SK-N-SH (cell line): ENCODE measurements at places on chromosomes 7 and 10. TPM values are rescaled to one million over a fixed set of nuclear protein-coding genes. Genes with fewer than 3 reads are reported as not detected.
A peak's percentile ranks its signal among the peaks of the same experiment; 100 is the strongest.

PLEKHS1 gene
- not detected in 2 replicates for polyA plus RNA-seq

SLC25A13 gene
- 16.0 and 20.0 TPM in 2 replicates for polyA plus RNA-seq

- DNase-seq, result no peak
- H3K27ac ChIP-seq, result peak overlapping the region; percentile 81
- peak overlapping the region; percentile 71 for H3K4me3 ChIP-seq
- H3K4me1 ChIP-seq, result peaks cover 15% of the 10 kb centered on the region; the same call in 1 of the 2 replicates
- H3K27me3 ChIP-seq, result no peaks in the 10 kb centered on the region
Observed at GRCh38 chr7:32941181-32941580, 16.1 kb upstream of the FKBP9 start.

DNA sequence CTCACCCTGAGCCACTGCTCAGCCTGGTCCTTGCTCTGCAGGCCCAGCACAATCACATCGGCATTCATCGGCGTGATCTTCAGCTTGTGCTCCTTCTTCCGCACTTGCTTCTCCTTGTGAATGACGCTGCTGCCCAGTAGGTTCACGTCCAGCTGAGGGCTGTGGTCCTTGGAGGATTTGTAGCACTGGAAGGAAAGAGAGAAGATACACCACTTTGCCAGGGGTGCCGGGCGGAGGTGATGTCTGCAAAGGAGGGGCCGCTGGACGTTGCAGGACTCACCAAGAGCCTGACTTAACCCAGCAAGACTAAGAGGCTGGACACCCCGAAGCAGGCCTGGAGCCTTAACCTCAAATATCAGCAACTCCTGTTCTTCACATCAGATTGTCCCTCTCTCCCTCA, 74.8 kb downstream of the VWA2 start:
- no peaks in the 10 kb centered on the region for H3K36me3 ChIP-seq
- H3K27me3 ChIP-seq, result no peaks in the 10 kb centered on the region
- no peak overlapping the region for H3K27ac ChIP-seq

DNA sequence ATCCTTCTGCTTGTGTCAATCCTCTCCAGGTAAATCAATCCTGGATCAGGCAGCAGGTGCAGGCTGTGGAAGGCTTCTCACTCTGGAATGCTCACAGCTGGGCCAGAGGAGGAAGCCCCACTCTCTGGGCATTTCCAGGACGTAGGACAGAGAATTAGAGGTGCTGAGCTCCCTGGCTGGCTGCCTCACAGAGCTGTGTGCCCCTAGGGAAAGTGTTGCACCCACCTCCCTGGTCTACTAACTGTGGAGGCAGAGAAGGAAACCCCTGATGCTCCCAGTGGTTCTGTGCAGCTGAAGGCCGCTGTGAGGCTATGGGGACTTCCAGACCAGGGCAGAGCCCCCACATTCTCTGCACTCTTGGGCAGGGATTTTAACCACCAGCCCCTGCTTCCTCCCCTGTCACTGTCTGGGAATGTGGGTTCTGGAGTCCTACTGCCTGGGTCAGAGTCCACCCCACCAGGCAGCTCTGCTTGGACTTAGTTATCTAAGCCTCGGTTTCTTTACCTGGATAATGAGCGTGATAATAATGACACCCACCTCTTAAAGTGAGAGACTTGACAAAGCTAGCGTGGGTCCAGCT, 73.5 kb upstream of the EEPD1 start:
- H3K36me3 ChIP-seq, result no peaks in the 10 kb centered on the region
- DNase-seq, result no peak
- H3K27me3 ChIP-seq, result no peaks in the 10 kb centered on the region
- peaks cover 7% of the 10 kb centered on the region; the same call in 1 of the 2 replicates for H3K4me1 ChIP-seq

GRCh38 chr10:122244001-122244975, 26.8 kb upstream of the BTBD16 start:
- no peaks in the 10 kb centered on the region for H3K27me3 ChIP-seq
- no peak overlapping the region for H3K27ac ChIP-seq
- no peak for DNase-seq
- H3K4me1 ChIP-seq, result peaks cover 2% of the 10 kb centered on the region; the same call in 1 of the 2 replicates
- H3K4me3 ChIP-seq, result no peak overlapping the region

GALNT17 gene
- polyA plus RNA-seq, result not detected in 2 replicates

GRCh38 chr7:82841828-82842227, 320.9 kb downstream of the PCLO start:
- no peaks in the 10 kb centered on the region; the same call in 1 of the 2 replicates for H3K36me3 ChIP-seq
- peaks cover 28% of the 10 kb centered on the region for H3K4me1 ChIP-seq
- H3K27ac ChIP-seq, result no peak overlapping the region
- no peaks in the 10 kb centered on the region for H3K27me3 ChIP-seq
- no peak for DNase-seq

DNA sequence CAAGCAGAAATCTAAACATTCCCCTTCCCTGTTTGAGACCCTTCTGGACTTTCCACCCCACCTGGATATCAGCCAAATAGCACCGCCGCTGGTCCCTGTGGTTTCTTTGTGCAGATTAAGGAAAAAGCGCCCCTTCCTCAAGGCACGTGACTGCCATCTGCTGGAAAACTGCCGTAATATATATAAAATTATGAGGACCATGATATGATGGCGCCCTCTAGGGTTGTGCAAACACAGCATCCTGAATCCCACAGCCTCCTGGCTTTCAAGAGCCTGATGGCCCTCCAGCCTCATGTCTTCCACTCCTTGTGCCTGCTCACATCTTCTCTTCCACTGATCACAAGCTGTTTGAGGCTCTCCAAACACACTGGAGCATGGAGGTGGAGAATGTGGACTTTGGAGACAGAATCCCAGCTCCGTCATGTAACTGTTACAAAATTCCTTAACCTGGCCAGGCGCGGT, 121.3 kb downstream of the MYL10 start:
- H3K4me3 ChIP-seq, result no peak overlapping the region
- peaks cover 22% of the 10 kb centered on the region for H3K27me3 ChIP-seq
- DNase-seq, result peak; percentile 86
- H3K4me1 ChIP-seq, result no peaks in the 10 kb centered on the region; the same call in 1 of the 2 replicates
- no peak overlapping the region for H3K27ac ChIP-seq

DNA sequence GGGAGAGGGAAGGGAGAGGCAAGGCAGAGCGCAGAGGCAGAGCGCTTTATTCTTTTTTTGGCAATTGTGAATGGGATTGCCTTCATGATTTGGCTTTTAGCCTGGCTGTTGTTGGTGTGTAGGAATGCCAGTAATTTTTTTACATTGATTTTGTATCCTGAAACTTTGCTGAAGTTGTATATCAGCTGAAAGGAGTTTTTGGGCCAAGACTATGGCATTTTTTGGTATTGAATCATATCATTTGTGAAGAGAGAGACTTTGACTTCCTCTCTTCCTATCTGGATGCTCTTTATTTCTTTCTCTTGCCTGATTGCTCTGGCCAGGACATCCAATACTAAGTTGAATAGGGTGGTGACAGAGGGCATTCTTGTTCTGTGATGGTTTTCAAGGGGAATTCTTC, 291.3 kb downstream of the REEP3 start:
- H3K4me1 ChIP-seq, result no peaks in the 10 kb centered on the region
- H3K27ac ChIP-seq, result no peak overlapping the region
- DNase-seq, result no peak

- DNase-seq, result no peak
- H3K27ac ChIP-seq, result no peak overlapping the region
- no peaks in the 10 kb centered on the region; the same call in 1 of the 2 replicates for H3K4me1 ChIP-seq
- no peaks in the 10 kb centered on the region for H3K36me3 ChIP-seq
- 0 out of 2 replicates have a peak, but pooled peaks cover 7% of the 10 kb centered on the region for H3K27me3 ChIP-seq
Observed at GRCh38 chr10:29228562-29228961, 60.3 kb upstream of the LYZL1 start.

DDC gene
- polyA plus RNA-seq, result 1.8 and 5.4 TPM in 2 replicates

- H3K36me3 ChIP-seq, result no peaks in the 10 kb centered on the region
- no peaks in the 10 kb centered on the region for H3K27me3 ChIP-seq
- H3K4me3 ChIP-seq, result no peak overlapping the region
- H3K4me1 ChIP-seq, result no peaks in the 10 kb centered on the region
- no peak for DNase-seq
Observed at GRCh38 chr10:52143338-52143737, 170.7 kb upstream of the DKK1 start.

FGL2 gene
- not detected in 2 replicates for polyA plus RNA-seq

DNA sequence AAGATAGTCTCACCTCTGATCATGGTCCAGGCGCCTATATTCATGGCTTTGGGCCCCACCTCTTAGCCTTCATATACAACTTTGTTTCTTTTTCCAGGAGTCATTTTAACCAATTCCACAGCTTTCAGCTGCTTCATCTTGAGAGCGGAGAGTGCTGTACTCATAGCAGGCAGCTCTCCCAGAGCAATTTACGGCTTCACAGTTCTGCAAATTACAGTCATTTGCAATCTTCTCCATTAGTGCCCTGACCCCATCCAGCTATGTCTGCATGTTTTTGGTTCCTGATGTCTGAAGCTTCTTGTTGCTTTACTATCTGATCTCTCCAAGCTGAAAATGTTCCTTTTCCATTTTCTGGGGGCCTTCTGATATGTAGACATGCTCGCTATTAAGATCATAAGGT, 18.0 kb upstream of the MEST start:
- H3K36me3 ChIP-seq, result no peaks in the 10 kb centered on the region
- H3K4me1 ChIP-seq, result no peaks in the 10 kb centered on the region; the same call in 1 of the 2 replicates
- H3K27me3 ChIP-seq, result no peaks in the 10 kb centered on the region
- H3K4me3 ChIP-seq, result no peak overlapping the region

DNA sequence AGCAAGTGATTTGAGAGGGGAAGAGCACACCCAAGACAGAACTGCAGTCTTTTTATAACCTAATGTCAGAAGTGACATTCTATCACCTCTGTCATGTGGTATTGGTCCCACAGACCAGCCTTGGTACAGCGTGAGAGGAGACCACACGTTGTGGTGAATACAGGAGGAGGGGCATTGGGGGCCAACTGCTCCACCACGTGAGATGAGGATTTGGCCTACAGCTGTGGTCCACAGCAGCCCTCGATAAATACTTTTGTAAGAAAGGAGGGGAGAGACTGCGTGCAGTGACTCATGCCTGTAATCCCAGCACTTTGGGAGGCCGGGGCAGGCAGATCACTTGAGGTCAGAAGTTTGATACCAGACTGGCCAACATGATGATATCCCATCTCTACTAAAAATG, 243.1 kb downstream of the FGFR2 start:
- H3K36me3 ChIP-seq, result no peaks in the 10 kb centered on the region
- H3K27ac ChIP-seq, result no peak overlapping the region
- H3K4me1 ChIP-seq, result peaks cover 5% of the 10 kb centered on the region; the same call in 1 of the 2 replicates
- no peaks in the 10 kb centered on the region for H3K27me3 ChIP-seq

DNA sequence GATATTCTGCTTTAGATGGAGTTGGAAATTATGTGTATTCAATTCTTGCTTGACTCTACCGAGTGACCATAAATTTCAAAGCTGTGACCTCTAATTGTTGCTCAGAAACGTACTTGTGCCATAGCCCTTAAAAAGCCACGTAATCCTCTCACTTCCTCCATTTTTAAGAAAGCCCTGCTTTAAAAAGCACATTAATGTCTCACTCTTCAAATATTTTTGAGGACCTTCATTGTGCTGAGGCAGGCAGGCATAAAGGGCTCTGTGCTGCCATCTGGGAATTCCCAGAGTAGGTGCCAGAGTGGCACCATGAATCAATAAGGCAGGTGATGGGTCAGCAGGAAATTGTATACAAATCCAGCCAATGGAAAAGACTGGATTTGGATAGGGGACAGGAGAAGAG, 97.7 kb upstream of the FAM204A start:
- DNase-seq, result no peak
- no peaks in the 10 kb centered on the region for H3K36me3 ChIP-seq
- no peak overlapping the region for H3K4me3 ChIP-seq
- no peaks in the 10 kb centered on the region for H3K4me1 ChIP-seq

GRCh38 chr10:71504168-71504567, 107.4 kb downstream of the CDH23 start:
- DNase-seq, result no peak
- peaks cover 15% of the 10 kb centered on the region; the same call in 1 of the 2 replicates for H3K27me3 ChIP-seq
- H3K4me3 ChIP-seq, result no peak overlapping the region
- no peaks in the 10 kb centered on the region for H3K36me3 ChIP-seq

- H3K4me1 ChIP-seq, result peaks cover 22% of the 10 kb centered on the region
- H3K27ac ChIP-seq, result peak overlapping the region; percentile 95
- no peaks in the 10 kb centered on the region for H3K27me3 ChIP-seq
- no peak overlapping the region for H3K4me3 ChIP-seq
- H3K36me3 ChIP-seq, result no peaks in the 10 kb centered on the region
Observed at GRCh38 chr7:36216063-36216684, 63.1 kb downstream of the EEPD1 start.

DNA sequence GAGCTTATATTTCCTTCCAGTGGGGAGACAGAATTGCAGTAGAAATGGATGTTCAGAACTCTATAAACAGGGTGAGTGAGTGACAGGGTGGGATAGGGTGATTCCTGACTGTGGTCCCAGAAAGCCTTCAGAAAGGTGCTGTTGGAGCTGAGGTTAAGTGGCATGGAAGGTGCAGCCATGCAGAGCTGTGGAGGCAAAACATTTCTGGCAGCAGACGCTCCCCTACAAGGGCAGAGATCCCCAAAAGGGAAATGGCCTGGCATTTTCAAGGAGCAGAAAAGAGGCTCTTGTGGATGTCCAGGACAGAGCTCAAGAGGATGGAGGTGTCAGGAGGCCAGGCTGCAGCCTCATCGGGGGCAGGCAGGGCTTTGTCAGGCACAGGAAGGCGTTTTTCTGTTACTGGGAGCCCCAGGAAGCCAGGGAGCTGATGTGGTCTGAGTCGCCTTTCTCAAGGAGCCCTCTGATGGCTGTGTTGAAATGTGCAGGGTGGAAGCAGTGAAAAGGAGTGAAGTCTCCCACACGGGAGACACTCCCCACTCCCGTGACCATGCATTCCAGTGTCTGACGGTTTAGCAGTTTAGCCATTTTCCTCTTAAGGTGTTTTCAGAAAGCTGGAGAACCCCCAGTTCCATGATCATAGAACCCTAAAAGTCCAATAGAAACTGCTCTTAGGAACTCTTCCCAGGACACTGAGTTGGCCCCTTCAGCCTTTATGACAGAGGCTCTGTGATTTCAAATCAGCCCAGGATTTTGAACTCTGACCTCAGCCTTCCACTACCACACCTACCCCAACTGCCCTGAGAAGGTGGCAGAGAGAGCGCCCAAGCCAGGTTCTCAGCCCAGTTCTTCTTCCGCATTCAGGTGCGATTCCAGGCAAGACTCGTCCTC, 96.2 kb downstream of the C10orf105 start:
- H3K27me3 ChIP-seq, result no peaks in the 10 kb centered on the region; the same call in 1 of the 2 replicates
- no peak for DNase-seq
- no peak overlapping the region for H3K27ac ChIP-seq
- 0 out of 2 replicates have a peak, but pooled peaks cover 20% of the 10 kb centered on the region for H3K4me1 ChIP-seq
- no peak overlapping the region for H3K4me3 ChIP-seq

GRCh38 chr7:43648473-43649406, 65.8 kb downstream of the STK17A start:
- H3K36me3 ChIP-seq, result peaks cover 23% of the 10 kb centered on the region
- peaks cover 68% of the 10 kb centered on the region for H3K4me1 ChIP-seq
- H3K4me3 ChIP-seq, result no peak overlapping the region
- DNase-seq, result no peak

SH2D4B gene
- polyA plus RNA-seq, result not detected in 2 replicates

GRCh38 chr7:25272265-25272664, 44.0 kb upstream of the NPVF start:
- no peak overlapping the region for H3K4me3 ChIP-seq
- no peak overlapping the region for H3K27ac ChIP-seq
- H3K36me3 ChIP-seq, result no peaks in the 10 kb centered on the region
